ENCODE measurements at places on chromosomes 3 and 15.

GRCh38 chr3:15217841-15218267 lies 11.8 kb downstream of the CAPN7 start:
- no peak for DNase-seq

GRCh38 chr15:73832657-73833056 lies 40.7 kb upstream of the TBC1D21 start:
- no peak for DNase-seq

DNA sequence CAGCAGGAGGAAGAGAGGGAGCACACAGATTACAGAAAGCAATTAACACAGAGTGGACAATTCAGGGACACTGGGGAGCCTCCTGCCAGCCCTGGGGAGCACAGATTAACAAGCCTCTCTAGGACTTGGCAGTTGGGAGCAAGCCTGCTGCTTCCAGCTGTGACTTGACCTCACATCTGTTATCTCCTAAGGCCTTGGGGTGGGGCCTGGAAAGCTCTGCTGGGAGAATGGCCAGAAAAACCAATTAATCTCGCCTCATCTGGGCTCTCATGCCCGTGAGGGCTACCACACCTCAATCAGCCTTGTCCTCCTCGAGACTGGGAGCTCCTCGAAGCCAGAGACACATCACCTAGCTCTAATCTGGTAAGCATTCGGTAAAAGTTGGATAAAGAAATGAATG lies 39.1 kb downstream of the SEMA5B start:
- DNase-seq, result peak; percentile 66

DNA sequence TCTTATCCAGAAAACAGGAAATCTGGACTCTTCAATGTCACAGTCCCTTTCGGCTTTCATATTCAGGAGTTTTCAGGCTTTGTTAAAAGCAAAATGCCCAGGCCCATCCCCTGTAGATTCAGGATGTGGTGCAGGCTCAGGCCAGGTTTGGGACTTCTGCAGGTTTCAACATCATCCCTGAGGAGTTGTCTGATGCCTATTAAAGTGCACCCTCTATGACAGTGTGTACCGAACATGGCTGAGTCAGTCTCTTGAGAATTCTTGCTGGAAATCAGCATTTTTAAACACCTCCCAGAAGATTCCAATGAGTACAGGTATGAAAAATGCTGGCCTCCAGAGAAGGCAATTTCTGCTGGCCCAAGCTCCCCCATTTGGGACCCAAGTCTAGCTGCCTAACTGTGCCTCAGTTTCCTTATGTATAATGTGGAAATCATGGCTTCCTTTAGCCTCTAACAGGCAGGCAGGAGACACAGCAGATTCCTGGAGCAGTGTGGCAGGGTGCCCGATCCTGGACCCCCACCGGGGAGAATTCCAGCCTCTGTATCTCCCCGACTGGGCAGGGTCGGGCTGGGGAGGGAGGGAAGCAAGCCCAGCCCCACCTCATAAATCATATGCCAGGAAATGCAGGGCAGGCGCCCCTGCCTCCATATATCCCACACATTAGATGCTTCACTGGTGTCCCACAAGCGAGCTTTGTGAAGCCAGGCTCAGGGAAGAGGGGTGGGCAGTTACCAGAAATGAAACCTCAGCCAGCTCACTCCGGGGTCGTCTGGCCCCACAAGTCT lies 44.4 kb upstream of the SLC6A11 start:
- DNase-seq, result no peak

DNA sequence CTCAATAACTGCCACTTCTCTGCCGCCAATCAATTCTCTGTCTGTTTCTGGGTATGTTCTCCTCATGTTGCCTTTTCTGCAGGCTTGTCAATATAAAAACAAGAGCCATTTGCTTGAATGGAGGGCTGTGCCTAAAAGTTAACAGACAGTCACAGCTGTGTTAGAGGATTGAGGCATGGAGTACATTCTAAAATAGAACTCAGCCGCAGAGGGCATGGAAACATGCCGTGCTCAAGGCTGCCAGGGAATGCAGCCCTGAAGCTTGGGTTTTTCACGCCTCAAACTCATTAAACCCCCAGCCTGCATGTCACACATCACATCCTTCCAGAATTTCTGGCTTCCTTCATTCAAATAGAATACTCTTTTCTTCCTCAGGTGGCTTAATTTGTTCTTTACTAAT lies 166.6 kb downstream of the TPRG1 start:
- no peak for DNase-seq

All from umbilical cord (tissue), 2 donors.